ENCODE measurements at places on chromosomes 16 and 17.

- DNase-seq = no peak
Observed at GRCh38 chr17:12706070-12706469, 40.4 kb downstream of the MYOCD start.

DNA sequence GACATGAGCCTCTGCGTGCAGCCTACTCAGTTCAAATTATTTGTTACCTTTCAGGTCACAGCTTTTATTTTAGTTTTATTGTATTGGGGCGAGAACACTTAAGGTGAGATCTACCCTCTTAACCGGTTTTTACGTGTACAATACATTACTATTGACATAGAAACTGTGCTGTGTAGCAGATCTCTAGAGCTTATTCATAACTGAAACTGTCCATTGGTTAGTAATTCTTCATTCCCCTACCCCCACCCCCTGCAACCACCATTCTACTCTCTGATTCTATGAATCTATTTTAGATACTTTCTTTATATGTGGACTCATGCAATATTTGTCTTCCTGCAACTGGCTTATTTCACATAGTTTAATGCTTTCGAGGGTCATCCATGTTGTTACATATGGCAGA is 43.5 kb downstream of the KNOP1 start:
- no peak for DNase-seq

GRCh38 chr16:2019518-2019920 is at the start of gene NPW:
NPW (plus strand) TSS chr16:2019785.
- no peak for DNase-seq

GRCh38 chr16:81633680-81634379 is 145.3 kb upstream of the PLCG2 start:
- DNase-seq = no peak

DNA sequence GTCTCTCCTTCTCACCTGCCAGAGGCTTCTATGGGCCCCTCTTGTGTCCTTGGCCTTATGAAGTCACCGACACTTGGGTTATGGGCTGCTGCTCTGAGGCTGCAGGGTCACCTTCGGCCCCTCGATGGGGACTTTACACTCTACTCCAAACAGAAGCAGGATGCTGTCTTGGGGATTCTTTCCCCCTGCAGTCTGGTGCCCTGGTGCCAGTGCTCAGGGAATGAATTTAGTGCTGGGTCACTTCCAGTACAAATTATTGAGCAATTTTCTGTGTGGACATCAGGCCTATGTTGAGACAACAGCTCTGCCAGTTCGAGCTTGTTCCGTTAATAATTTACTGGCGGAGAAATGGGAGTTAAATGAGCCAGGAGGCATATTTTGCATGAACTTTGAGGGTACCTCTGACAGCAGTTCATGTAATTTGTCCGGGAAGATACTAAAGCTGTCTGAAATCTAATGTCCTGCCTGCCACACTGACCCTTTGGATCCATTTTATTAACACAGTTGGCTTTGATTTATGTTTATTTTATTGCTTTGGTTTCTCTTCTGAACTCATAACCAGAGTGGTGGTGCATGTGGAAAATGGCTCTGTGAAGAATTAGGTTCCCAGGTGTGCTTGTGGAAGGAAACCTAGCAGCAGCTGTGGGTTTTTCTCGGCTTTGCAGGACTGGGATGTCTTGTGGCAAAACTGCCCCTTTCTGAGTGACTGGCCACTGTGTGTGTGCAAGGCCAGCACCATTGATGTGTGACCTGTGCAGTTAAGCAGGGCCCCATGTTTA is 34.1 kb upstream of the DHX8 start:
- no peak for DNase-seq

DNA sequence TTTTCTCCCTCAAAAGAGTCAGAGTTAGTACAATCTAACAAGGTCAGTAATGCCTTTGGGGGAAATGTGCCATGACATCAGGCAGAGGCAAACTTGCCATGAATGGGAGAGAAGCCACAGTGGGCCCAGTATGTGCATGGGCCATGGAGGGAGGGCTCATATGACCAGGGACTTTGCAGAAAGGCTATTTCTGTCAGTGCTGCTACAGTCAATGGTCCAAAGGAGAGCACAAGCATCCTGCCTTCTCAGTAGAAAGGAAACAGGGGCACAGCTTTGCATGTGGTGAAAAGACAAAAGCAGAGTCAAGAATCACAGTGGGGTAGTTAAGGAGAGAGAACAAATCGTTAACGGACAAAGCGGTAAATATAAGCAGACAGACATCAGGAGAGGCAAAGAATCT is 11.2 kb upstream of the CORO6 start:
- DNase-seq = no peak

DNA sequence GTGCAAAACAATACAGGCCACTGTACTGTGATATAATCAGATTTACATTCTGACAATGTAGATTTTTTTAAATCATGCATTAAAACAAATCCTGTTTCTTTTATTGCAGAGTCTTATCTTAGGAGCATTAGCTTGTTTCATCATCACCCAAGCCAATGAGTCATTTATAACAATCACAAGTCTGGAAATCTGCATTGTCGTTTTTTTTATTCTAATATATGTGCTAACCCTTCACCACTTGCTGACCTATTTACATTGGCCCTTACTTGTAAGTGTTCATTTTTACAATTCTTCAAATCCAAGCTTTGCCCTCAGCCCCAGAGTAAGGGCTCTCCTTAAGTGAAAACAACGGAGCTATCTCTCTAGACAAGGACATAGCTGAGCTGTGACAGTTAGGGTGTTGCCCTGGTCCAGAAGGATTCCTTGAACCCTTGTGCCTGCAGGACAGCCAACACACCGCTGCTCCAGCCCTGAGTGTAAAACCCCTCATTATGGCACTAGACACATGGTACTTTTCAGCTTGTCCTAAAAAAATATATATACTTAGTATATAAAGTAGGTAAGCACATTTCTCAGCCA is 3.7 kb downstream of the CMTM1 start:
- peak; percentile 27 for DNase-seq

DNA sequence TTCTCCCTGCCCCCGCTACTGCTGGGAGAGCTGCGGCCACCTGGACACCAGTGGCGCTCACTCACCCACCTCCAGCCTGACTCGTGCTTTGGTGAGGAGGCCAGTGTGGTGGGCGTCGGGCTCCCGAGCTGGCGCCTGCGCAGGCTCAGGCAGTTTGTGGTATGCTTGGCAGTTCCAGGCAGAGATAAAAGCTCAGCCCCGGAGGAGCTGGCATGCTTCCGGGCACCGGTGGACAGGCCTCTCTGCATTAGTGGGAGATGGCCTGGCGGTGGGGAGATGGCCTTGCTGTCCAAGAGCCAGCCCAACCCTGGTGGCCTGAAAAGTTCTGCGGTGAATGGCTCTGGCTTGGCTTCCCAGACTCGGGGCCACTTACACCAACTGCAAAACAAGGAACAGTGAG is 4.1 kb downstream of the ADGRG1 start:
- DNase-seq = no peak

DNA sequence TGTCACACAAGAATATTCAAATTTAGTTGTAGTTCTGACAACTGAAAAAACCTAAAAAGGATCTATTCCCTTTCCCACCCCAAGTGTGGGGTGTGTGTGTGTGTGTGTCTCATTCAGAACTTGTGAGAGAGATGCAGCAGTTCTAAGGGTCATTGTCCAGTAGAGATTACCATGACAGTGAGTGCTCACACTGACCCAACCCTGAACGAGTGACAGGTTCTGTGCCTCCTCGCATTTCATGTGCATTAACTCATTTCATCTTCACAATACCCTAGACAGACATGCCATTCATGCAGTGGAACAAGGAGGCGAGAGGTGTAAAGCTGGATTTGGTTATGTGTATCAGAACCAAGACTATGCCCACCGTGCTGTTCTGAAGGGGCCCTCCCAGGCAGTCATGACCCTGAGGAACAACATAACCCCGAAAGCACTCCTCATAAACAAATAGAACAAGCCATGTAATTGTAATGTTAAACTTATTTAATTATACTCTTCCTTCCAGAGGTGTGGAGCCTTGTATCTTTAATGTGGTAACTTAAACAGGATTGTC is 102.1 kb downstream of the CLEC16A start:
- DNase-seq = no peak

DNA sequence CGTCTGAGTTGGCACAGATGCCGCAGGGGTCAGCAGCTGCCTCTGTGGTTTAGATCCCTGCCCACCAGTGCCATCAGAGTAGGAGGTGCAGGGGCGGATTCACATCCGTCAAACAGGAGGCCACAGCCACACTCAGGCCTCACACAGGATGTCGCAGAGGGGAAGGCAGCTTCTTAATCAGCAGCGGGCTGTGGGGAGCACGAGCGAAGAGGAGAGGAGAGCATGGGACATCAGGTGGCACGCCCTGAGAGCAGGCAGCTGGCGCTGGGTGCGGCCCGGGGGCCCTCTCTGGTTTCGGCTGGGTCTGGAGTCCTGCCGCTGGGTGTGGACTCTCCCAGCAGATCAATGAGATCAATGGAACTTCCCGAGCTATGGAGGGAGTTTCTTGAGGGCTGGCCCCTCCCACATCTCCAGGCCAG is 9.6 kb downstream of the LLGL2 start:
- DNase-seq = no peak

DNA sequence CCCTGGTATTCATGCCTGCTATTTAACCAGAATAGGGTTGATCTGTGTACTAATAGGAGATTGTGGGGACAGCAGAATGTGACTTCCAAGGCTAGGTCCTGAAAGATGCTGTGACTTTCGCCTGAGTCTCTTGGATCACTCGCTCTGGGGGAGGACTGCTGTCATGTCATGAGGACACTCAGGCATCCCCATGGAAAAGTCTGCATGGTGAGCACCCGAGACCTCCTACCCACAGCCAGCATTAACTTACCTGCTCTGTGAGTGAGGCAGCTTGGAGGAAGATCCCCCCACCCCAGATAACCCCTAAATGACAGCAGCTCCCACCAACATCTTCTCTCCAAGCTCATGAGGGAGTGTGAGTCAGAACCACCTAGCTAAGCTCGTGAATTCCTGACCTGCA is 30.3 kb upstream of the C16orf78 start:
- no peak for DNase-seq

DNA sequence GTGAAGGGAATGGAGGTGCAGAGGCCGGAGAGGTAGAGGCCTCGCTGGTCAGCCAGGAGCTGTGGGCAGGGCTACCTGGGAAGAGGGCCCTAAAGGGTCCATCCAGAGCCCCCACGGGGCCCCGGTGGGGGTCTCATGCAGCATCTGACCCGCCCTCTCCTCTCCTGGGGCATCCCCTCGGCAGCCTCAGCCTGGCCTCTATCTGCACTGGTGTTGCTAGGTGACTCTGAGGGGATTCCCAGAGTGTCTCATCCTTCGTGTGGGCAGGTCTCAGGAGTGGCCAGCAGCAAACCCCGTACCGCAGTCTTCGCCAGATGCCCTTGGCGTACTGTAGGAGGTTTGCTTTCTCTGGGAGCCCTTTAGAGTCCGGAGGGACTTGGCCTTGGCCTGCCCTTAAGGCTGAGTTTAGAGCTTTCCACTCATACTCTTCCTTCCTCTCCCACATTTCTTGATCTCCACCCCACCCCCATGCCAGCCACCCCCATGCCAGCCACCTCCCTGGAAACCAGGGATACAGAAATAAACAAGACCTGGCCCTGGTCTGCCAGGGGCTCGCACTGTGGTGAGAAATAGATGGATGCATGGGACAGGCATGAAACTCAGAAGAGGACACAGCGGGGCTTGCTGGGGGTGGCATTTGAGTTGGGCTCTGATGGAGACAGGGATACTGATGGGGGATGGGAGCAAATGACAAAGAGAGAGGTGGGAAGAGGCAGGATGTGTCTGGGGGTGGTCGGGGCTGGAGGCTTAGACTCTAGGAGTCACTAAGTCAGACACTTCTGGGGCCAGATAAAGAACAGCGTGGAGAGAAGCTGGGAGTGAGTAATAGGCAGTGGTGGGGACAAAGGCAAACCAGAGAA is 9.9 kb downstream of the SLC5A10 start:
- DNase-seq = no peak

GRCh38 chr17:52048137-52048898 is 110.2 kb downstream of the CA10 start:
- no peak for DNase-seq

- DNase-seq = no peak
Observed at GRCh38 chr17:42894283-42895184, 6.1 kb upstream of the G6PC1 start.

DNA sequence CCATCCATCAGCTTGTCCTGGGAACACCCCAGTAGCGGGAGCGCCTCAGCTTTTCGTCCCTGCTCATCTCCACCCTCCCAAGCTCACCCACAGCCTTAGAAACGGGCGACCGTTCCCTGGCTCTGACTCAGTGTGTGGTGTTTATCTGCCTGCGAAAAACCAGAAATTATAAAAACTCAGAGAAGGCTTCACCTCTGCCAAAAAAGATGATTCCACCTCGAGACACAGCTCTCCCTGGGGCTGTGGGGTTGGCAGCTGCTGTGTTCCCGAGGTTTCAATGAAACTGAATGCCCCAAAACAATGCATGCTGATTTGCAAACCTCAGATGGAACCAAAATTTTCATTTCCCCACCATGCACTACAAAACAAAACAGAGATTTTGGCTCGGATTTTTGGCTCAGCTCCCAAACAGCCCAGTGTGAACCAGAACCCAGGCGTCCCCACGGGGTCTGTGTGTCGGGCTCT is 62.4 kb upstream of the MED9 start:
- DNase-seq = no peak

DNA sequence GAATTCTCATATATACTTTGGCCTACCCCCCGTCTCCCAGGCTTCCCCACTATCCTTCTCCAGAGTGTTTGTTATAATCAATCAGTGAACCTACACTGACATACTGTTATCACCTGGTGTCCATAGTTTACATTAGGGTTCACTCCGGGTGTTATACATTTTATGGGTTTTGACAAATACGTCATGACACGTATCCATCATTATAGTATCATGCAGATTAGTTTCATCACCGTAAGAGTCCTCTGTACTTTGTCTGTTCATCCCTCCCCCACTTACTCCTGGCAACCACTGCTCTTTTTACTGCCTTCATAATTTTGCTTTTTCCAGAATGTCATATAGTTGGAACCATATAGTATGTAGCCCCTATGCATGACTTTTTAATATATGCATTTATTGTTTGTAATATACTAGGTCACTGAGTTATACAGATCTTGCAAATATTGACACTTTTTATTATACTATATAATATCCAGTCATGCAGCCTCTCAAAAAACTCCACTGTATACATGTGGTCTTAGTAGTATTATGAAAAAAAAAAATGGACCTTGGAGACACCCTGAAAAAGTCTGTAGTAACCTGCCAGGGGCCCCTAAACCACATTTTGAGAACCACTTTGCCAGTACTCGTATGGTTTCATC is 28.4 kb downstream of the PPM1D start:
- DNase-seq = no peak

DNA sequence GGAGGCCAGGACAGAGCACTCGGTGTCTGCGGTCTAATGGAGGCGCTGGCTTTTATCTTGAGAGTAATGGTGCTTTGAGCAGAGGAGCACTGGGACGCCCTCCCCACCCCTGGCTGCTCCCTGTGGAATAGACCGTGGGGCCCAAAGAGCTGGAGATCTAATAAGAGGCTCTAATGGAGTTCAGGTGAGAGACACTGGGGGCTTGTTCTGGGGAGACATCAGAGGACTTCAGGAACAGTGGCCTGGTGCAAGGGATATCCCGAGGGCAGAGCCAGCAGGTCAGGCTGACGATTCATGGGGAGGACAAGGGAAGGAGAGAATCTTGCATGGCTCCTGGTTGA is 9.5 kb upstream of the KRT19 start:
- no peak for DNase-seq

- no peak for DNase-seq
Observed at GRCh38 chr16:29898135-29898803, 1.1 kb downstream of the SEZ6L2 start.
